Lower lobe of right lung (tissue), 2 donors: ENCODE measurements at places on chromosomes 2 and 18. TPM values are rescaled to one million over a fixed set of nuclear protein-coding genes. Genes with fewer than 3 reads are reported as not detected.
A peak's percentile ranks its signal among the peaks of the same experiment; 100 is the strongest.

Gene KCNG2
- 0.50 TPM for total RNA-seq

Gene RAX
- total RNA-seq, result not detected

Gene VIL1
- total RNA-seq, result 0.41 TPM

Gene APLF
- total RNA-seq, result 5.8 TPM

Gene POTEI
- 0.24 TPM for total RNA-seq

Gene MAP3K19
- 7.2 TPM for total RNA-seq

Gene PFN4
- total RNA-seq, result 1.7 TPM

Gene DARS1
- 50.0 TPM for total RNA-seq

Gene MLPH
- 394 TPM for total RNA-seq

Gene REG3A
- not detected for total RNA-seq

GRCh38 chr2:108080177-108080576 is 93.9 kb downstream of the SLC5A7 start:
- no peaks in the 10 kb centered on the region for H3K36me3 ChIP-seq
- no peak for DNase-seq
- H3K4me1 ChIP-seq, result no peaks in the 10 kb centered on the region
- H3K4me3 ChIP-seq, result no peak overlapping the region
- H3K27me3 ChIP-seq, result no peaks in the 10 kb centered on the region
- H3K27ac ChIP-seq, result no peak overlapping the region

GRCh38 chr2:27370816-27371620 is 602 bp downstream of the SNX17 start:
- H3K27me3 ChIP-seq, result no peaks in the 10 kb centered on the region
- H3K4me1 ChIP-seq, result peaks cover 37% of the 10 kb centered on the region
- no peak for DNase-seq
- peak overlapping the region; percentile 89 for H3K27ac ChIP-seq
- H3K36me3 ChIP-seq, result peaks cover 69% of the 10 kb centered on the region

DNA sequence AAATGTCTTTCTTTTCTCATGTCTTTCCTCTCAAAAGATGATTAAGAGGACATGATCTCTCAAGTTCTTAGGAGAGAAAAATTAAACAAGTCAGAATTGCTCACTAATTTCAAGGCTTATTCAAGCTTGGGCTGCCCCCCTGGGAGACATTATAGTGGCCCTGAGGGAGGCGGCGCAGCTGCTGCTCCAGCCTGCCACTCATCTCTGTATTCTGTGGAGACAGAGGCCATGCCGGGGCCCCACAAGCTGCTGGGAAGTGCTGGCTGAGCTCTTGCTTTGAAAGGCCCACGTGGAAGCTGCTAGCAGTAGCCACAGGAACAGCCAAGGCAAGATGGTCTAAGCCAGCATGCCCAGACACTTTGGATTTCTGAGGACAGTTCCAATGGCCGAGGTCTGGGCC is 267.4 kb downstream of the LNPK start:
- no peak overlapping the region for H3K27ac ChIP-seq
- no peaks in the 10 kb centered on the region for H3K4me1 ChIP-seq
- no peaks in the 10 kb centered on the region for H3K36me3 ChIP-seq
- no peak for DNase-seq
- no peaks in the 10 kb centered on the region for H3K27me3 ChIP-seq
- H3K4me3 ChIP-seq, result no peak overlapping the region

GRCh38 chr2:118223511-118223991 is 135.3 kb downstream of the INSIG2 start:
- peaks cover 76% of the 10 kb centered on the region for H3K27me3 ChIP-seq
- H3K4me1 ChIP-seq, result peaks cover 18% of the 10 kb centered on the region
- peak overlapping the region; percentile 52 for H3K4me3 ChIP-seq
- no peak for DNase-seq
- no peak overlapping the region for H3K27ac ChIP-seq

DNA sequence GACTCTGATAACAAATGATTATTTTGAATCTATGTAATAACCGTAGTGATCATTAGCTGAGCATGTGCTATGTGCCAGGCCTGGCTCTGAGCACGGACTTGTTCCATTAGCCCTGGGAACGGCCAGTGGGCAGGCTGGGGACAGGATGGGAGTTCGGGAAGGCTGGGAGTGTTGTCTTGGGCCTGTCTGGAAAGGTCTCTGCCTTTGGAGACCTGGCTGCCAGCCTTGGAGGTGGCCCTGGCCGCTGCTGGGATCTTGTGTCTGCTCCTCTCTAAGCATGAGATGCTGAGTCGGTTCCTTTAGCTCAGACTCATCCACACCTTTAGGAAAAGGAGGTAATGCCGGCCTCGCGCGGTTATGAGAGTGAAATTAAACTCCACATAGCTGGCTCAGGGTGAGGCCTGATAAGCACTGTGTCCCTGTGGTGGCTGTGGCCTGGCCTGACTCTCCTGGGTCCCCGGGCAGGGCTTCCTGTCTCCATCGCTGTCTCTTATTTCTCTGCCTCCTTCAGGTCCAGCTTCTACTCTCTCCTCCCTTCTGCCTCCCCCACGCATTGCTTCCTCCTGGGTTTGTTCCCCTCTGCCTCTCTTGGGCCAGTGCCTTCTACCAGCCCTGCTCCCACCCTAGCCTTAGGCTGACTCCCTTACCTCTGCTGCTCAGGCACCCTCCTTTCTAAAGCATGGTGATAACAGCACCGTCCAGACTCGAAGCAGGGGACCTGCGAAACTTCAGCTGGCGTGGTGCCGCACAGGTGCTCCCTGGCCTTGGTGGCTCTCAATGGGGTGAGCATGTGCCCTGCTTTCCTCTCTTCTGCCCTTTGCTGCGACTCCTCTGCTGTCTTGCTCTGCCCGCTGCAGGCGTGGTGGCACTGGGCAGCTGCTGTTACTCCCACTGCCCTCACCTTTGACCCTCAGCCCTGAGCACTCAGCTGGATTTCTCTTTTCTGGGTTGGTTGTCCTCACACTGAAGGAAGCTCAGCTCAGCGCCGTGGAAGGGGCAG is 41.8 kb downstream of the NCK2 start:
- H3K27ac ChIP-seq, result no peak overlapping the region
- H3K4me3 ChIP-seq, result no peak overlapping the region
- H3K36me3 ChIP-seq, result no peaks in the 10 kb centered on the region
- DNase-seq, result no peak
- H3K27me3 ChIP-seq, result no peaks in the 10 kb centered on the region

DNA sequence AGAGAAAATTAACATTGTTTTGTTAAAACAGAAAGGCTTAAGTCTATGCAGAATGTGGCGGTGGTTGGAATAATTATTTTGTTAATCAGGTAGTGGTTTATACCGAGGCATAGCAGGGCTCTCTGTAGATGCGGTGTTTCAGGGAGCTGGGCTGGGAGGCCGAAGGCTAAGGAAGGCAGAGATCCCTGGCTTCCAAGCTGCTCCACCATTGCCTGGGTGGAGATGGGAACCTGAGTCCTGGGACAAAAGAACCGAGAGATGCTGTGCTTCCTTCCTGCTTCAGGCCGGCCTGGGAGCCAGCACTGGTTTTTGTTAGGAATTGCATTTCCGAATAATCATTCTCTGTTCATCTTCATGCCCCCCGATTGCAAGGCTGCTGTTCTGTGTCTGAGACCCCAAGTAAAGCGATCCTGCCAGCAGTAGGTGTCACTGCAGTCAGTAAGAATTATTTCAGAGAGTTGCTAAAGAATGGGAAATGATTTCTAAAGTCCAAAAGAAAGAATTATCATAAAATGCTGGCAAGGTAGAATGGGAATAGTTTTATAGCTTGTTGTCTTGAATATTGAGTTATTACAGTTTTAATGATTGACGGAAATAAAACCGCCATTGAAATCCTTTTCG is 824.9 kb downstream of the GALR1 start:
- H3K4me1 ChIP-seq, result peaks cover 12% of the 10 kb centered on the region
- no peak overlapping the region for H3K4me3 ChIP-seq
- DNase-seq, result no peak
- no peaks in the 10 kb centered on the region for H3K27me3 ChIP-seq
- H3K36me3 ChIP-seq, result no peaks in the 10 kb centered on the region

DNA sequence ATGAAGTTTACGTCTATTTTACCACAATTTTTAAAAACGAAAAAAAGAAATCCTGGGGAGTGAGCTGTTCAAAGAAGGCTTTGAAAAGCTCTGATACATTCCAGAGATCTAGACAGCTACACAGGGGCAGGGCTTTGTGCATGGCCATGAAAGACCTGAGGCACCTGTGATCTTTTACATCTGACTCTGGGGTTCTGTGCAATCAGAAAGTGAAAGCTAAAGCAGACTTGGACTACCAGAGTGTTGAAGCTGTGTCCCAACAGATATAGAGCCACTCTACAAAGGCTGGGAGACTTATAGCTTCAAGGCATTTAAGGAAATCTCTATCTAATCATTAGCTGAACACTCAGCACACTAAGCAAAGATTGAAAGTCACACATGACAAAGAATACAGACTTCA is 34.1 kb downstream of the PARD6G start:
- no peaks in the 10 kb centered on the region for H3K36me3 ChIP-seq
- no peak overlapping the region for H3K27ac ChIP-seq
- no peak overlapping the region for H3K4me3 ChIP-seq
- H3K27me3 ChIP-seq, result no peaks in the 10 kb centered on the region

DNA sequence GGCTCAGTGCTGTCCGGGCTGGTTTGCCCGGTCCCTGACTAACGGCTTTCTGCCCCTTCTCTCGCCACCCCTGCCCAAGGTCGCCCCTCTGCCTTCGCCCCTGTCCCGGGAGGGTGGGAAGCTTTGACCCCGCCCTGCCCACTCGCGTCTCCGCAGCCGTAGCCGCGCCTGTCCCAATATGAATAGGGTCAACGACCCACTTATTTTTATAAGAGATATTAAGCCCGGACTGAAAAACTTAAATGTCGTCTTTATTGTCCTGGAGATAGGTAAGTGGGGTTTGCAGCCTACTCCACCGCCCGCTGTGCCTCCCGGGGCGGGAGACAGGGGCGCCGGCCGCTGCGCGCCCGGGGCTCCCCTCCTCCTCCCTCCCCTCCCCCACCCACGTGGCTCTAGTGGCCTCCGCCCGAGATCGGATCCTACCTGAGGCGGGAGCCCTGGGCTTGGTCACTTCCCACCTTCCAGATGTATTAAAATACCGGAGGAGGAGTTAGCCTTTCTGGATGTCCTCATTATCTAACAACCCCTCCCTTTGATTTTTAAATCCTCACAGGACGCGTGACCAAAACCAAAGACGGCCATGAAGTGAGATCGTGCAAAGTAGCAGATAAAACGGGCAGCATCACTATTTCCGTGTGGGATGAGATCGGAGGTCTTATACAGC is 633 bp downstream of the NABP1 start:
- H3K4me3 ChIP-seq, result peak overlapping the region; percentile 66
- peaks cover 19% of the 10 kb centered on the region for H3K36me3 ChIP-seq
- H3K4me1 ChIP-seq, result peaks cover 66% of the 10 kb centered on the region
- DNase-seq, result peak; percentile 74

DNA sequence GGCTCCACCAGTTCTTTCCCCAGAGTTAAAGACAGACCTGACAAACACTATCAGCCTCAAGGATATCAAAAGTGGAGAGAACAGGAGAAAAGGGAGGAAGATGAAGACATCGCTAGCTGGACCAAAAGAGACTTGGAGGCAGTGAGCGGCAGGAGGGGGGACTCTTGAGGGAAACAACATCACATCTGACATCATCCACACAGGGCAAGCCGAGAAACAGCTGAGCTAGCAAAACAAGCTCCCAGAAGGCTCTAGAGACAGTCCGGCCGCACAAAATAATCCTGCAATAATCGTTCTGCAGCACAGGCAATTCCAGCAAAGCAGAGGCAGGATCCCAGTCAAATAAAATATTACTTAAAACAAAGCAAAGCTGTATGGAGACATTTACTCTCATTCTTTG is 239.8 kb downstream of the EN1 start:
- no peaks in the 10 kb centered on the region for H3K4me1 ChIP-seq
- H3K27ac ChIP-seq, result no peak overlapping the region
- H3K4me3 ChIP-seq, result no peak overlapping the region
- no peak for DNase-seq
- no peaks in the 10 kb centered on the region for H3K36me3 ChIP-seq
- H3K27me3 ChIP-seq, result peaks cover 6% of the 10 kb centered on the region

GRCh38 chr2:160278101-160278878 is 78.2 kb upstream of the ITGB6 start:
- H3K36me3 ChIP-seq, result peaks cover 93% of the 10 kb centered on the region
- H3K4me1 ChIP-seq, result peaks cover 27% of the 10 kb centered on the region
- no peaks in the 10 kb centered on the region for H3K27me3 ChIP-seq
- no peak for DNase-seq
- no peak overlapping the region for H3K4me3 ChIP-seq
- peak overlapping the region; percentile 19 for H3K27ac ChIP-seq

GRCh38 chr2:192159208-192159607 is 35.5 kb downstream of the TMEFF2 start:
- H3K36me3 ChIP-seq, result no peaks in the 10 kb centered on the region
- no peak overlapping the region for H3K27ac ChIP-seq
- peaks cover 10% of the 10 kb centered on the region for H3K4me1 ChIP-seq
- no peak overlapping the region for H3K4me3 ChIP-seq
- H3K27me3 ChIP-seq, result no peaks in the 10 kb centered on the region
- no peak for DNase-seq

DNA sequence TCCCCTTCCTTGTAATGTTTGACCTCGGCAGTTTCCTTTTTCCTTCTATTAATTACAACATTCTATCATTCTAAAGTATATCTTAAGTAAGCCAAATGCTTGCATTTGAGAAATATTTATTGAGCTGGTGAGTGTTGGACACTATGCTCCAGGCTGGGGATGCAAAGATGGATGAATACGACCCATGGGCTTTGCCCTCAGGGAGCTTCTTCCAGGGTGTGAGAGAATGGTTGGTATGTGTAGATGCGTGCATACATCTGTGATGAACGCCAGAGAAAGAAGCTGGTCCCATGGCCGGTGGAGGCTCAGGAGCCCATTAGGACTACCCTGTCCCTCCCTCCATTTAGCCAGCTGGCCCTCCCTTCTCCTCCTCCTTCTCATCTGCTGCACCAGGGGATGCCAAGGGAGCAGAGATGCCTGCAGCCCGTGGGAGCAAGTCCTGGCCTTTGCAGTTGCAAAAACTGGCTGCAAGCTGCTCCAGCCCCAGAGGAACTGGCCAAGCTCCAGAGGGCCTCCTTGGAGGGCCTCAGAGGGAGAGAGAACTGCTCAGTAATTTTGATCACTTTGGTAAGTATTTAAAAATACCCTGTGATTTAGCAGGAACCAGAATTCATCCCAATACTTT is 65.7 kb upstream of the FOSL2 start:
- H3K4me3 ChIP-seq, result no peak overlapping the region
- no peak for DNase-seq
- no peak overlapping the region for H3K27ac ChIP-seq
- no peaks in the 10 kb centered on the region for H3K36me3 ChIP-seq
